ENCODE measurements at places on chromosomes 13 and 19.

DNA sequence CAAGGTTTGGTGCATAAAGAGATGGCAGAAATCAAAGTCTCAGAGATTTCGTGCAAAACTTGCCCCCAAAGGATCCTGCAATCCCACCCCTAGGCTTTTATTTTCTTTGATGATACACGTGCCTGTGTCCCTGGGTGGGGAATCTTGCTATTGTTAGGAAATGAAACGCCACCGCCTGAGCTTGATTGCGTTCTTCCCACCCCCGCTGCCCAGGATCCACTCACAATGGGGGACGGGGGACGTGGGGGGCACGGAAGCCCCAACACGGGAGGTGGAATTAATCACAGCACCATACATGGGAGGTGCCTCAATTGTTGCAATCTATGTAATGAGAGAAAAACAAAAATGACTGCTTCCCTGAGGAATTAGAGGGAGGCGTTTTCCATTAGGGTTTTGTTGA lies 39.6 kb downstream of the ZNRF4 start:
- no peak for DNase-seq

DNA sequence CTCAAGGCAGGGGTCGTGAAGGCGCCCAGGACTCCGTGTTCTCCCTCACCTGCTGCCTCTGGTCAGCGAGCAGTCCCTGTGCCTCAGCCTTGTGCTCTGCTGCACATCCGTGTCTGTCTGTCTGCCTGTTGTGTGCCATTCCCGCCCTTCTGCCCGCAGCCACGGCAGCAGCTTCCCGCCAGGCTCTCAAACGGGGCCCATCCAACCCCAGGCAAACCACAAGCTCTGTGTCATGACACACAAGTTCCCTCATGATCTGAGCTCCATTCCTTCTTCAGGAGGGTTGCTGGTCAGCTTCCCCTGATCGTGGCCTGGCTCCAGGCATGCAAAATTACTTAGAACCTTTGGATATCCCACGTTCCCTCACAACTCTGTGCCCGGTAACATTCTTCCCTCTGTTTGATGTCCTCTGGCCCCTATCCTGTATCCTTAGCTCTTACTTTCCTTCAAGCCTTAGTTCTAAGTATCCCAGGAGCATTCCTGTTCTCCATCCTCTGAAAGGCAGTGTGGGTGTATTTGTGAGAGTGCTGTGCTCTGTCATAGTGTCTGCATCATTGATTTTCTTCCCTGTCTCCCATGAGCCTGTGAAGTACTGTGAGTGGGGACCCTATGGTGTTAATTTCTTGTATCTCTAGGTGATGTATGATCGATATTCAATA lies 3.2 kb downstream of the GPR183 start:
- DNase-seq, result no peak

GRCh38 chr19:12804051-12804450 lies 2.2 kb downstream of the THSD8 start:
- DNase-seq, result no peak

GRCh38 chr13:45602183-45603170 lies 13.1 kb downstream of the ERICH6B start:
- no peak for DNase-seq

DNA sequence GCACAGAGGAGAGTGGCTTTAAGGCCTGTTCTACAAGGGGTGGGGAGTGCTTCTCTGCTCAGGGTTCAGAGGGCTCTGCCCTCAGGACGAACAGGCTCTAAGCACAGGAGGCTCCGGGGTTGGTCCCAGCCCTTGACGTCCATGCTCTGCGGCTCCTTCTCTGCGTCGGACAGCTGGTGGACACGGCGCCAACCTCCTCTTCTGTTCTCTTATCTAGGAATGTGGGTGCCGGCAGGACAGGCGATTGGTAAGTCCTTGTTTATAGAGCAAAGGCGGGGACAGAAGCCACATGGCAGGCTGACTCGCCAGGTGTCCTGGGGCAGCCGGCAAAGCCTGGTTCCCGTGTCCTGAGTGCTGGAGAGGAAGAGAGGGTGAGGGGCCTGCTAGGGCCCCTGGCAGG lies 8.4 kb upstream of the RPS15 start:
- DNase-seq, result no peak

DNA sequence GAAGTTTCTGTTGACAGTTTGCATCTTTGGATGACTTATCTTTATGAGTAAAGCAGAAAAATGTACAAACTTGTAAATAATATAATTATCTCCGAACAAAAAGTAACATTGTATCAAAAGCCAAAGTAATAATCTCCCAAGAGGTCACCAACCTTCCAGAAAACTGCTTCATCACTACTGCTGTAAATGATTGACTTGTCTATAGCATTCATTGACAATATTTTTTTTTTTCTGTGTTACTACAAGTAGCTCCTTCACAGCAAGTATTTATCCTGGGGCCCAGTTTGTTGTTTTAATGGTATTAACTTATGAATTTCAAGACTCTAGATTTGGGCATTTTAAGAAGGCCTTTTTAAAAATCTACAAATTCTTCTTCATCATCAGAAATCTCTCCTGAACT lies 242.4 kb downstream of the KLF12 start:
- DNase-seq, result no peak

DNA sequence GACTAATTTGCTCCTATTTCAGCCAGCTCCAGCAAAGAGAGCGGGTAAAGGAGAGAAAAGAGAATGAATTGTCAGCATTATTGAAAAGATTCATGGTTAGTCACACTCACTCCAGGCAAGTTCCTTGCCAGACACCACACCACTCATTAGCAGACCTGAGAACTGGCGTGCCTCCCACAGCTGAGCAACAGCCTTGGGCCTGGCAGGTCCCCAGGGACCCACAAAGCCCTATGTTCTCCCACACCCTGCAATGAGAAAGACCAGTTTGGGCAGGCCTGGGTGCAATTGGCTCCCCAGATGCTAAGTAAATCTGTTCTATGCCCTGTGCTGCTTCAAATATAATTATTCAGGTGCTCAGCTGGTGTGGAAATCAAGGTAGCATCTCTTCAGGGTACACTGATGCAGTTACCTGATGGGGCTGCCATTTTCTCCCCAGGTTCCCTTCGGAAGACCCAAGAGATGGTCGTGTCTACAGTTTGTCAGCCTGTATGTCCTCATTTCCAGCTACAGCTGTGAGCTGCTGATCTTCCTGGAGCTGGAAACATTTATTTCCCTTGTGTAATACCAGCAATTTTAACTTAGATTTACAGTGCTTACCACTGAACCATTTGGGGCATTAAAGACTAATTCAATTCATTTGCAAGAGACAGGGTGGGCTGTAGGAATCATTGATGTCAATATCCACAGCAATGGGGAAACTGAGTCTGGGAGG lies 405.0 kb downstream of the COG6 start:
- DNase-seq, result no peak

GRCh38 chr13:112705286-112705685 lies 15.4 kb downstream of the ATP11A start:
- no peak for DNase-seq

DNA sequence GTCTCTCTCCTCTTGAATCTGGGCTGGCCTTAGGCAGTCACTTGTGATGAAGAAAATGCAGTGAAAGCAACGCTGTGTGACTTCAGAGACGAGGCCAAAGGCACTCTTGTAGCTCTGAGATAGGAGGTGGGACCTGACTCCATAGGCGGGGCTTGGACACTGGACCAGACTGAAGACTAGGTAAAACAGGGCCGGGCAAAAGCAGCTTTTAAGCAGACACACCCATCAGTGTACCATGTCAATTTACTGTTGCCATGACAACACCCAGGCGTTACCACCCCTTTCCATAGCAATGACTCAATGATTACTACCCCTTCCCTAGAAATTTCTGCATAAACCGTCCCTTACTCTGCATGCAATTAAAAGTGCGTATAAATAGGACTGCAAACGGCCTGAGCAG lies 6.6 kb upstream of the EID2 start:
- DNase-seq, result no peak

DNA sequence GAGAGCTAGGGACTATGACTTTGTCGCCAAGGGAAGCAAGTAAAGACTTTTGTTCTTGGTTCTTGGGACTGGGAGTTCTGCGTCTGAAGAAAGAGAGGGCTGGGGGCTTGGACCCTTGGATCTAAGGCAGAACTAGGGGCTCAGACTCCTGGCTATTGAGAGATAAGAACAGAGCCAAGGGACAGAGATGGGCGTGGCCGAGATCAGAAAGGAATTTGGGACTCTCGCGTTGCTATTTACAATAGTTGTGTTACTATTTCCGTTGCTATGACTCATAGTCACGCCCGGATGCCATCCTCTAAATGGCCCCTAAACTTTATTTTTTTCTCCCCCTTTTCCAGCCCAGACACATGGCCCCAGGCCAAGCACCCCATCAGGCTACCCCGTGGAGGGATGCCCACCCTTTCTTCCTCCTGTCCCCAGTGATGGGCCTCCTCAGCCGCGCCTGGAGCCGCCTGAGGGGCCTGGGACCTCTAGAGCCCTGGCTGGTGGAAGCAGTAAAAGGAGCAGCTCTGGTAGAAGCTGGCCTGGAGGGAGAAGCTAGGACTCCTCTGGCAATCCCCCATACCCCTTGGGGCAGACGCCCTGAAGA lies 759 bp downstream of the PPP1R15A start:
- DNase-seq, result no peak
